ENCODE measurements at places on chromosomes 1 and 21.

DNA sequence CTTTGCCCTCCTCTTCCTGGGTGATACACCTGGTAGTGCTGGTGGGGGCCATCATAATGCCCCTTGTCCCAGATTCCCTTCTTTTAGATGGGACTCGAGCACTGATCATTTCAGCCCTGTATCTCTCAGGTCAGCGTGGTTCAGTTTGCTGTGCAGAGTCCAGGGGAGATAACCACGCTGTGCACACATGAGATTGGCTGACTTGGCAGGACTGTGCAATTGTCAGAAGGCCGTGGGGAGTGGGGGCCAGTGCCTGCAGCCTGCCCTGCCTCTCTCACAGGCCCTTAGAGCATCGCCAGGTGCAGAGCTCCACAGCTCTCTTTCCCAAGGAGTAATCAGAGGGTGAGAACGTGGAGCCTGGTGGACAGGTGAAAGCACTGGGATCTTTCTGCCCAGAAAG, 15.2 kb downstream of the EPHX1 start:
- DNase-seq: no peak

- DNase-seq: no peak
Measured at GRCh38 chr1:42033629-42034028, 114.9 kb upstream of the HIVEP3 start.

GRCh38 chr1:232059726-232060374, 433.3 kb downstream of the DISC1 start:
- DNase-seq: no peak

DNA sequence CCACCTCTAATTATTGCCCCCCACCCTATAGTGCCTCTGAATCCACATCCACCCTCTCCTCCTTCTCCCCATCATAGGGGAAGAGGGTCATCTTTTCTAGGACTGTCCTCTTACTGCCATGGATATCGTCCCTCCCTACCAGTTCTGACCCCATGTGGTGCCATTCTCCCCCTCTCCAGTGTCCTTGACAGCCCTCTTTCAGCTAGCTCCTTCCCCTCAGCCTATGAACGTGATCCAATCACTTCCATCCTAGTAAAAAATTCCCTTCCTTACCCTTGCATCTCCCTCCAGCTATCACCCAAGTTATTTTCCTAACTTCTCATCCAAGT, 172.7 kb downstream of the RRAGC start:
- DNase-seq: no peak

- DNase-seq: no peak
Measured at GRCh38 chr1:112033439-112034120, 44.1 kb upstream of the KCND3 start.

DNA sequence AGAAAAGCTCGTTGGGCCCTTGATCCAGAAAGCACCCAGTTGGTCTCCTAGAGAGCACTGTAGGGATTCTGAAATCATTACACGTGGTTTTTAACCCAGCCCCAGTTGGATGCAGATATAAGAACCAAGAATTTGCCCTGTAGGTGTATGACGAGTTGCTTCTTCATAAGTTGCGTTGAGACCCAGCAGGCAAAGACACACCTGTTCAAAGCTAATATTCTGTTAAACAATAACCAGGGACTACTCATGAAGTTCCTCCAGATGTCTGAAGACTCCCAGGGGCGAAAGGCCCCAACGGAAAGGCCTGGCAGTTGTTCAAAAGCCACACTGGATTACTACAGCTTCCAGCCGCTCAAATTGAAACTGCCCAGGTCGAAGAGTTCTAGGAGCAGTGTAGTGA, 88.6 kb upstream of the HNRNPU start:
- DNase-seq: no peak

- DNase-seq: peak; percentile 21
Measured at GRCh38 chr1:168341483-168341975, 60.9 kb downstream of the TBX19 start.

DNA sequence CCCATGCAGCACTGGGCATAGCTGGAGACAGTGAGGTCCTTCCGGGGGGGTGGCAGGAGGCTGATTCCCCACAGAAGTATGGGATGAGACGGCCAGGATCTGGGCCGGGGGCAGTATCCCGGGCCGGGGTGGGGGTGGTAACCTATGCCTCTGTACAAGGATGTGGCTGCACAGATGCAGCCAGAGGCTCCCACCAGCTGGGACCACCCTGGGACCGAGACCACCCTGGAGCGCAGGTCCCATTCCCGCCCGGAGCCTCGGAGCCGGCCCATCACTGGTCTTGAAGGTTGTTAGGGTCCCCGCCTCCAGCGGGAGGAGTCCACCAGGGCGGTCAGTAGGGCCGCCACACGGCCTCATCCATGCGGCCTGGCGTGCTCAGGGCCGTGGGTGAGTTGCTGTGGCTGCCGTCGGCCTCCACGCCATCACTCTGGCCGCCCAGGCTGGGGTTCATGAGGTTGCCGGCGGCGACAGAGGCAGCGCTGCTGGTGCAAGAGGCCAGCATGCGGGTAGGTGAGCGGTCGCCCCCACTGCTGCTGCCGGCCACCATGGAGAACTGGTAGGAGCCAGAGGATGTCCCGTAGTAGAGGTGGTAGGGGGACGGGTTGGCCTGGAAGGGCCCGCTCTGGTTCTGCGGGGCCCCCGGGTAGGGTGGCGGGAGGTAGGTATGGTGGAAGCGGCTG, 28.1 kb downstream of the RUNX3 start:
- no peak for DNase-seq

DNA sequence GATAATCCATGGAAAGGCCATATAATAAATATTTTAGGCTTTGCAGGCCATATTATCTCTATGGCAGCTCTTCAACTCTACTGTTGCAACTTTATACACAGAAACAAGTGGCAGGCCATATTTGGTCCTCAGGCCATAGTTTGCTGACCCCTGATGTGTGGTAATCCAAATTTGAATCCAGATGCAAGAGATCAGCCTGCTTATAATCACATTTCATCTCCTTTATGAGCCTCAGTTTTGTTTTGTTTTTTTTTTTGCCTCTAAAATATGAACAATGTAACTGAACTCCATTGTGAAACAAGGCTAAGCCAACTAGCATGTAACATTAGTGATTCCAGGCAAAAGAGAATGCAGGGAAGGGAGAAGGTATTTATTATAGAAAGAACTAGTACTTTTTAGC, 81.6 kb downstream of the PRKAA2 start:
- DNase-seq: no peak

DNA sequence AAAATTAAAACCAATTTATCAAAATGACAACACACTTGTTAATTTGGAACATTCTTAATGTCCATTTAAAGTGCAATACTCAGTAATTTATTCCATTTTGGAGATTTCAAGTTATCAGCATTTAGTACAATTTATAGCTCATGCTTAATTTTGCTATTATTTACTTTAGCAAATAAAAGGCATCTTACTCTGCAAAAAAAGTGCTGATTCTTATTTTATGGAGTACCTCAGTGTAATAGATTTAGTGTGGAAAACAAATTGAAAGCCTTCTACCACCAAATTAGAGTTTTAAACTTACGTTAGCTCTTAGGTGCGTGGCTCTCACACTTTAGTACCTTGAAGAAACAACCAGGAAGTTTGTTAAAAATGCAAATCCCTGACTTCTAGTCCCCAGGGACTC, 208.4 kb upstream of the NRIP1 start:
- DNase-seq: no peak

GRCh38 chr1:65092691-65093090, 55.3 kb upstream of the AK4 start:
- no peak for DNase-seq

GRCh38 chr1:235946571-235946981, 79.9 kb upstream of the LYST start:
- no peak for DNase-seq

GRCh38 chr1:114485286-114485685, 25.7 kb downstream of the TRIM33 start:
- DNase-seq: no peak

DNA sequence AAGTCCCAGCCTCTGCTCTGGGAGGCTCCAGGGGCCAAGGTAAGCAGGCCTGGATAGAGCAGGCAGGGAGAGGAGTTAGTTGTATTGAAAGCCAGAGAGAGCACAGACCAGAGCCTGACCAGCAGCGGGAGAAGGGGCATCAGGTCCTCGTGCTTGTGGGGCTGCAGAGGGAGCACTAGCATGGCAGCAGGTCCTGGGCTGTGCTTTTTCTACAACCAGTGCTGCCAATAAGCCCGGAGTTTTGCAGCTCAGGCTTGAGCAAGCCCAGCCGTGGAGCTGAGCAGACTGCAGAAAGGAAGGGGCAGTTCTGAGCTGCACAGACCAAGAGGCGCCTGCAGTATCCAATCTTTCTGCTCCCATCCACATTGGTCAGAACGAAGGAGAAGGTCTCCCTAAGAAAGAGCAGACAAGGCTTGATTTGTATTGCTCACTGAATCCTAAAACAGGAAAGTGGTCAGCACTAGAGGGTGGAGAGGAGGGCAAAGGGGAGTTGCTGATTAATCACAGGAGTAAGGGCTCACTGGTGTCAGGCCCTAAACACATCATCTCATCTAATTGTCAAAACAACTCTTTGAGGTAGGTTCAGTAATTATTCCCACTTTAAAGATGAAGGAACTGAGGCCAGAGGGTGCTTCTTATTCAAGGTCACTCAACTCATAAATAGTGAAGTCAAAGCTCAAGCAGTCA, 2.7 kb downstream of the DENND2D start:
- peak; percentile 41 for DNase-seq

GRCh38 chr1:114558544-114558943, 22.9 kb downstream of the BCAS2 start:
- no peak for DNase-seq

DNA sequence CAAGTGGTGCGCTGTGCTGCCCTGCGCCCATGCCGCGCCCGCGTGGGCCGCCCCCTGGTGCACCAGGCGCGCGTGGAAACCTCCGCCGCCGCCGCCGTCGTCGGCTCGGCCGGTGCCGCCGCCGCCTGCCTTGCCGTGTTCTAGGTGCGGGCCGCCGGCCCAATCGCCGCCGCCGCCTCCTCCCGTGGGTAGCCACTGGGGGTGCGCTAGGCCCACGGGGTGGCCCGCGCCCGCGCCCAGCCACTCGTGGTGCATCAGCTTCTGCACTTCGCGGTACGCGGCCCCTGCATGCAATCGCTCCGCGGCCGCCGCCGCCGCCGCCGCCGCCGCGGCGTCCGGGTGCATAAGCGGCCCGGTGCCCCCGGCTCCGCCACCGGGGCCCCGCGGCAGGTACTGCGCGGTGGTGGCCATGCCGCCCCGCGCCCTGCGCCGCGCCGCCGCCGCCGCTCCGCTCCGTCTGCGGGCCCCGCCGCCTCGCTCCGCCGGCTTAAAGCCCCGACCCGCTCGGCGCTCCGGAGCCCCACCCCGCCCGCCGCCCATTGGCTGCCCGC, at the start of gene POU3F1:
Gene POU3F1, minus strand, starts transcription at position 461 of the 551 bp plus-strand sequence. Its CDS starts 50 bp downstream, at position 411.
- no peak for DNase-seq

GRCh38 chr1:48730164-48730910, 46.4 kb downstream of the BEND5 start:
- DNase-seq: no peak

GRCh38 chr1:101238031-101238628, 1.3 kb downstream of the S1PR1 start:
- DNase-seq: peak; percentile 74

DNA sequence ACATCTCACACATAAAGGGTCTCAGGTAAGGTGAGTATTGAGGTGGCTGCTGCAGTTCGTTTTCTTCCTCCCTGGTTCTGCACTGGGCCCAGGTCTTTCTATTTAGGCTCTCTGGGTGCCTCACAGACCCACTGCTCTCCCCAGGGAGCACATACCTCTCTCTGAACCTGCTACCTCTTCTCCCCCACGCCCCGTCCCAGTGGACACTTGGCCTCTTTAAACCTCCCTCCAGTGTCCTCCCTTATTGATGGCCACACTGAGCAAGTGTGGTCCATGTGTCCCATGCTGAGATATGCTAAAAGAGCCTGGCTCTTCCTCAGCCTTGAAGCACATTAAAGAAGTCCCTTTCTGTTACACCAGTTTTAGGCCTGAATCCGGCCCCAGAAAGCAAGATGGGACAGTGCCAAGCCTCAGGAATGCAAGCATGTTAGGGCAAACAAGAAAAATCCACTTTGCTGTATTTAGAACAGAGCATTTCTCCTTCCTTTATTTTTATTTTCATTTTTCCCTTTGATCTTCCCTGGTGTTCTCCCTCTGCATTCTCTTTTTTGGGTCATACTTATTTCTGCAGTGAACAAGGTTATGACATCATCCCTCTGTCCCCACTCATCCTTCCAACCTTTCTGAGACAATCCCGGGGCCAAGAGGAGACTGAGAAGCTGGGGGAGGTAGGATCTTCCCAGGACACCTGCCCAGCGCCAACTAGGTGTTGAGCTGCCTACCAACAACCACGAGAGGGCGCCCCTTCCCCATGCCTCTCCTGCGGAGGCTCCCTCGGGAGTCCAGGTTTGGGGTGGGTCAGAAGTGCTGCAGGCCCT, 5.0 kb upstream of the CHI3L2 start:
- no peak for DNase-seq

GRCh38 chr21:44078411-44078981, 28.7 kb upstream of the PWP2 start:
- no peak for DNase-seq

DNA sequence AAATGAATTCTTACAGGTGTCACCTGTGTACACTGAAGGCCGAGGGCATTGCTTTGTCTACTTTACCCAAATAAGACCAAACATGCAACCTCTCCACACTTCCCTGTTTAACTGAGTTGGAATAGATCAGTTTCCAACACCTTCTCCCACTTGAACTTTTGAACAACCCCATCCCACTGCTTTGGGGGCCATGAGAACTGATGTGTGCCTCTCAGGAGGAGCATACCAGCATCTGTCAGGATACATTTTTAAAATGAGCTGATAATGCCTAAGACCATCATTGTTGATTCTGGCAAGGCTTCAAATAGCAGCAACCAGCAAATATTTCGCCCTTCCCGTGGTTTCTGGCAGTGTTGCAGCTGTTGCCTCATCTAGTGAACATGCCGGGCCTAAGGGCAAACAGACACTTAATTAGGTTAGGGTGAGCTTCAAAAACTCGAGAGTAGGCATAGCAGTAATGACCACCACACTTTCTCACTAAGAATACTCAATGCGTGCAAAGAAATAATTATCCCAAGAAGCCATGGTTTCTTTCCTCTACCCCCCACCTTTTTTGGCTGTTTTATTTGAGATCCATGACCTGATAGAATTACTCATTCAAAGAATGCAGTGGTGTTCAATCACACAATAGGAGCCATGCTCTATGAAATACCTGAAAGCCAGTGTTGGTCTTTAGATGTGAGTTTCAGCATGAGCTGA, 63.7 kb downstream of the MAP10 start:
- DNase-seq: peak; percentile 22

DNA sequence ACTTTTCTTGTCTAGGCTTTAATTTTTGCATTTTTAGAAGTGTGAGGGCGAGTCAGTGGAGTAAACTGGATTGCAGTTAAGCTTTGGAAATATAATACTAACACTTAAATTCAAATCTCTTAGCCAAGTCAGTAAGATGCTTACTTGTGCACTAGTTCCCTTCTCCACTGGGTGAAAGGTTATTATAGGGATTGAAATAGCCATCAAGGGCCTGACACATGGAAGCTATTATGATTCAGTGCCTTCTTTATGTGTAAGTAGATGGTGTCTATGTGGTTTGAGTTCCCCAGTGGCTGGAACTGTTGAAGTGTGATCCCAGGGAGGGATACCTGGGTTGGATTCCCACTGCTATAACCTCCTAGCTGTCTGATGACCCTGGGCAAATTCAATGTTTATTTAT, 24.7 kb upstream of the DMRTA2 start:
- no peak for DNase-seq
